ENCODE measurements at places on chromosomes 2 and 18. TPM values are rescaled to one million over a fixed set of nuclear protein-coding genes. Genes with fewer than 3 reads are reported as not detected.

The NAB1 gene
- polyA plus RNA-seq = 11.3 TPM

The ACAA2 gene
- polyA plus RNA-seq = 21.2 TPM

The TOGARAM2 gene
- polyA plus RNA-seq = 0.15 TPM

The ABCB11 gene
- polyA plus RNA-seq = not detected

The MAT2A gene
- 334 TPM for polyA plus RNA-seq

The KCNG3 gene
- polyA plus RNA-seq = 0.01 TPM

The CHRNG gene
- polyA plus RNA-seq = not detected

The MAP3K19 gene
- not detected for polyA plus RNA-seq

Measured in fibroblast of lung (primary cell).